ENCODE measurements at places on chromosomes 5 and 9.
A peak's percentile ranks its signal among the peaks of the same experiment; 100 is the strongest.

- no peak for DNase-seq
These were observed 698.8 kb downstream of the CDH9 start for GRCh38 chr5:26339576-26339975.

GRCh38 chr9:22041775-22042174 is 32.7 kb upstream of the CDKN2B start:
- no peak for DNase-seq

- DNase-seq = no peak
These were observed 12.2 kb upstream of the CLINT1 start for GRCh38 chr5:157870837-157871834.

DNA sequence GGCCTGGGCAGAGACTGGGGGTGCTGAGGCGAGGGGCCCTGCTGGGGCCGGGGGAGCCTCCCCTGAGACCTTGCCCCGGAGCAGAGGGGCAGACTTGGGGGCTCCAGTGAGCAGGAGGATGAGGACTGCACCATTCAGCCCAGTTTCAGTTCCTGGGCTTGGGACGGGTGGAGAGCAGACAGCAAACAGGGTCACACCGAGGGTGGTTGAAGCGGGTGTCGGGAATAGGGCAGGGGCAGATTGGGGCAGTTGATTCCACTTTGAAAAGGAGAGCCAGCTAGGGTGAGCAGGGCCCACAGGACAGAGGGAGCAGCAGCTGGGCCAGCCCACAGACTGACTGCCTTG is 4.5 kb downstream of the GRK6 start:
- DNase-seq = no peak

- DNase-seq = peak; percentile 2
These were observed at the start of gene PTPDC1 for GRCh38 chr9:94084314-94084713. PTPDC1 (plus strand) TSS chr9:94084464; CDS start chr9:94084531, 67 bp downstream.

- no peak for DNase-seq
These were observed 32.7 kb upstream of the DMRTA1 start for GRCh38 chr9:22413884-22414283.
